Stromal cell of bone marrow (primary cell): ENCODE measurements at places on chromosomes 7 and 10.

GRCh38 chr10:128254476-128254875 lies 128.3 kb upstream of the MKI67 start:
- DNase-seq, result no peak

- no peak for DNase-seq
Measured at GRCh38 chr7:43516581-43517342, 66.1 kb upstream of the STK17A start.

- peak; percentile 20 for DNase-seq
Measured at GRCh38 chr7:113159746-113160339, 41.5 kb upstream of the SMIM30 start.

- peak; percentile 53 for DNase-seq
Measured at GRCh38 chr10:69413221-69413865, 3.4 kb downstream of the TACR2 start.

GRCh38 chr7:1977876-1978441 lies 254.8 kb downstream of the MAD1L1 start:
- no peak for DNase-seq
